ENCODE measurements at places on chromosomes 4 and X. TPM values are rescaled to one million over a fixed set of nuclear protein-coding genes. Genes with fewer than 3 reads are reported as not detected.

MAGEA9B gene
- total RNA-seq: not detected

RIBC1 gene
- total RNA-seq: 0.65 TPM

PRRG1 gene
- total RNA-seq: 20.0 TPM

P2RY10 gene
- total RNA-seq: not detected

ZMYM3 gene
- total RNA-seq: 29.6 TPM

CFP gene
- 0.56 TPM for total RNA-seq

DKC1 gene
- total RNA-seq: 15.6 TPM

UGT2B15 gene
- not detected for total RNA-seq

IDH3G gene
- total RNA-seq: 84.3 TPM

CCDC160 gene
- not detected for total RNA-seq

BGN gene
- 67.1 TPM for total RNA-seq

IL2 gene
- not detected for total RNA-seq

BMX gene
- total RNA-seq: under 0.01 TPM

TLR6 gene
- total RNA-seq: 1.8 TPM

RAB33A gene
- not detected for total RNA-seq

CSN3 gene
- not detected for total RNA-seq

ANKRD37 gene
- 5.9 TPM for total RNA-seq

MAPK10 gene
- 1.4 TPM for total RNA-seq

ITM2A gene
- total RNA-seq: 0.32 TPM

APLN gene
- 4.0 TPM for total RNA-seq

MAGEA11 gene
- not detected for total RNA-seq

DIAPH2 gene
- 15.3 TPM for total RNA-seq

SNX25 gene
- total RNA-seq: 9.3 TPM

SHROOM3 gene
- total RNA-seq: 4.2 TPM

ADH1A gene
- not detected for total RNA-seq

ARL13A gene
- total RNA-seq: not detected

F8A1 gene
- 10.7 TPM for total RNA-seq

EXOC1L gene
- not detected for total RNA-seq

PDHA1 gene
- 35.9 TPM for total RNA-seq

HCFC1 gene
- 35.6 TPM for total RNA-seq

DCLK2 gene
- 1.8 TPM for total RNA-seq

AFF2 gene
- 0.16 TPM for total RNA-seq

TMEM150C gene
- 5.0 TPM for total RNA-seq

CT45A3 gene
- total RNA-seq: not detected

STPG2 gene
- 0.52 TPM for total RNA-seq

MSMO1 gene
- total RNA-seq: 50.4 TPM

AR gene
- total RNA-seq: 3.6 TPM

LDOC1 gene
- total RNA-seq: 13.3 TPM

GASK1B gene
- total RNA-seq: 16.3 TPM

VAMP7 gene
- total RNA-seq: 37.2 TPM

MAGEB2 gene
- not detected for total RNA-seq

HTN3 gene
- total RNA-seq: not detected

TEX13C gene
- not detected for total RNA-seq

PARM1 gene
- 0.65 TPM for total RNA-seq

USP51 gene
- total RNA-seq: 0.65 TPM

GPC3 gene
- total RNA-seq: 3.5 TPM

MTTP gene
- 0.08 TPM for total RNA-seq

RASL11B gene
- total RNA-seq: 4.5 TPM

PLXNA3 gene
- total RNA-seq: 14.2 TPM

RADX gene
- total RNA-seq: 2.7 TPM

SPANXN3 gene
- not detected for total RNA-seq

ASB12 gene
- total RNA-seq: not detected

NAA11 gene
- total RNA-seq: not detected

BEX5 gene
- not detected for total RNA-seq

CYP4V2 gene
- 7.7 TPM for total RNA-seq

CDKL2 gene
- total RNA-seq: 0.26 TPM

All from epithelial cell of alveolus of lung (primary cell).